ENCODE measurements at places on chromosomes 4 and X.

GRCh38 chrX:129158505-129158904, 364.8 kb downstream of the SMARCA1 start:
- DNase-seq, result no peak

DNA sequence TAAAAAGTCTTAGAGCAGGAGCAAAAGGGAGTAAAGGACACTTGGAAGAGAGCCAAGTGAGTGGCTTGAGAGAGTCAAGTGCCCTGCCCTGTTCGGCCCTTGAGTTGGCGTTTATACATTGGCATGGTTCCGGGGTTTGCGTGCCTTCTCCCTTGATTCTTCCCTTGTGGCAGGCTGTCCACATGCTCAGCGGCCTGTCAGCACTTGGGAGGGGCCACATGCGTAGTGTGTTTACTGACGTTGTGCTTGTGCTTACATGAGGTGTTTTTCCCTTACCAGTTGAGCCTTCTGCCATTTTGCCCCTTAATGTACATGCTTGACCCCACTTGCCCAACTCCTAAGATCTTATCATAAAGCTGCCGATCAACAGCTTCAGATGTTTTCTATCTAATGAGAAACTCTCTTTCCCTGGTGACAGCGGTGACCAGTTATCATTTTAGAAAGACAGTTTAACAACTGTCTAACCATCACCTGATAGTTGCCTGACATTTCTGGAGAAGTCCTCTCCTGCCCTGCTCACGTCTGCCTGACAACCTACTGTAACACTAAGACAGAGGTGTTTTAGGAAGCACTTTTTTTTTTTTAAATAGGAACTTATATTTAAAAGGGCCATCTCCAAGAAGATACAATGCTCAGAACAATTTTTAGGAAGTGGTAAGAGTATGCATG, 49.5 kb upstream of the GC start:
- no peak for DNase-seq

- DNase-seq, result no peak
These were observed 113.2 kb downstream of the SPCS3 start for GRCh38 chr4:176432811-176433540.

- no peak for DNase-seq
These were observed 1079.6 kb upstream of the PABPC4L start for GRCh38 chr4:135281230-135281629.

DNA sequence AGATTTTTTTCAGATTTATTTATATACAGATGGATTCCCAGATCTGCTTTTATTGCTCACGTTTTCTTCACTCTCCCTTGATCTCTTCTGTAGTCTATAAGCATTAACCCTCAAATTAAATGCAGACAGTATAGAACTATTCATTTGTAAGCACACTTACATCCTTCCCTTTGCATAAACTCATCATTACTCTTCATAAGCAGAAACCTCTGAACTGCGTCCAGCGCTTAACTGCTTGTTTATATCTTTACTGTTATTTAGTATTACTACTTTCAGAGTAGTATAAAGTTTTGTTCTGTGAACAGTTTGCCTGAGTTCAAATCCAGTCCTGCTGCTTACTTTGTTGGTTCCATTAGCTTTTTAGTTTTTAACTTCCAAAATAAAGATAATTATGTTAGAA, 132.9 kb downstream of the STIM2 start:
- no peak for DNase-seq

DNA sequence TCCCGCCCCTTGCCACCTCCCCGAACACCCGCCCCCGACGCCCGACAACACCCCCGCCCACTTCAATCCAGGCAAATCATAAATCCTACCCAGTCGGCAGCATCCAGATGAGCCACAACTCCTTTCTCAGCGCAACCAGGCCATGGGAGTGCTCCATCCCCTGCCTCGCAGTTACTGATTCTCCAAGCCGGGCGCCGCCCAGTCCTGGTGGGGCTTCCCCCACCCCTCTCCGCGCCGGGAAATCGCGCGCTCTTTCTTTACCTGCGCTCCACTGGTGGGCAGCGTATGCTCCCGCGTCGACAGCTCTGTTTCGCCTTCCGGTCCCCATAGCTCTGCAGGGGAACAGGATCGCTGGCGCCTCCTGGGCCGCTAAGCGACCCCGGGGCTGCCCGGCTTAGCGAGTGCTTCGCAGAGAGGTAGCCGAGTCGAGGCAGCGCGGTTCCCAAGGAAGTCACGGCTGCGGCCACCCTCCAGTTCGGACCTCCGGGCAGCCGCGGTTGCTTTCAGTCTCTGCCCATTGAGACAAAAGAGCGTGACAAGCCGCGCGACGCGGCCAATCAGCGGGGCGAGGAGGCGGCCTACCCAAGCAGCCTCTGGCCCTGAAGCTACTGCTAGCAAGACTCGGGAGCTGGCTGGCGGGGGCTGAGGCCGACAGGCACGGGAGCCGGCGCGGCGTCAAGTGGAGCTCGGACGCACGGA, 43.7 kb upstream of the TMSB15B start:
- DNase-seq, result peak; percentile 75

- no peak for DNase-seq
These were observed 117.9 kb downstream of the CEP44 start for GRCh38 chr4:174401471-174402130.

DNA sequence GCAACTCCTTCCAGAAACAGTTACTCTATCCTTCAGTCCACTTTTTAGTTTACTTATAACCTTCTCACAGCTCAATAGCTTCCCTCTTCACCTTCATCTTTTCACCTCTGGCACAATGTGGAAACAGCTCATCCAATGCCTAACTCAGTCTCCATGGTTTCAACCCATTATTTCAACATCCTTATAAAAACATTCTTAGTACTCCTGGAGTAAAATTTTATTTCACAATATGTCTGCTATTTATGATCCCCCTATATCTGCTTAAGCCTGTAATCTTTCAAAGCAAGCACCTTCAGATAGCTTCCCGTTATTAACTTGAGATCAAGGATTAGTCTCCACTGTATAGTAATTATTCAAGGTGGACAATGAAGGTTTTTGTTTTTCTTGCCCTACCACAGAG, 156.3 kb downstream of the GASK1B start:
- peak; percentile 82 for DNase-seq
